Pulmonary artery endothelial cell (primary cell): ENCODE measurements at places on chromosomes 13 and 19.

GRCh38 chr13:111943229-111943795 is 123.6 kb upstream of the SOX1 start:
- no peak for DNase-seq

DNA sequence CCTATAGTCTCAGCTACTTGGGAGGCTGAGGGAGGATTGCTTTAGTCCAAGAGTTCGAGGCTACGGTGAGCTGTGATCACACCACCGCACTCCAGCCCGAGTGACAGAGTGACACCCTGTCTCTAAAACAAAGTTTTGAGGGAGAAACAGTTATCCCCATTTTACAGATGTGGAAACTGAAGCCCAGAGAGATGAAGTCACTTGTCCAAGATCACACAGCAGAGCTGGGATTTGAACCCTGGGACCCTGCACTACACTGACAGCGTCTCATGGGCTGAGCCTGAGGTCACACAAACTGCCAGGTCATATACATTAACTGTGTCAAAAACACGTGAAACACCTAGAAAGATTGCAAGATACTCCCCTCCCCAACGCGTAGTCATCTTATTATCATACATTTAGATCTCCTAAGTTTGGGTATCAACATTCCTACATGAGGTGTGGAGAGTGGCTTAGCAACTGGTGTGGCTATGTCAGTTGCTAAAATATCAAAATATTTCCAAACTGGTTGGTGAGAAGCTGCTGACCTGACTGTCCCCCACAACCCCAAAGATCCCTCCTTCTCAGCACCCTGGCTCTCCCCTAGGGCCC is 8.2 kb downstream of the FCGBP start:
- DNase-seq, result no peak

GRCh38 chr19:35320065-35320713 is 8.8 kb upstream of the CD22 start:
- DNase-seq, result no peak

- DNase-seq, result no peak
Observed at GRCh38 chr13:69654392-69654791, 453.2 kb upstream of the ATXN8OS start.

- no peak for DNase-seq
Observed at GRCh38 chr13:73943965-73944233, 190.3 kb downstream of the KLF12 start.

DNA sequence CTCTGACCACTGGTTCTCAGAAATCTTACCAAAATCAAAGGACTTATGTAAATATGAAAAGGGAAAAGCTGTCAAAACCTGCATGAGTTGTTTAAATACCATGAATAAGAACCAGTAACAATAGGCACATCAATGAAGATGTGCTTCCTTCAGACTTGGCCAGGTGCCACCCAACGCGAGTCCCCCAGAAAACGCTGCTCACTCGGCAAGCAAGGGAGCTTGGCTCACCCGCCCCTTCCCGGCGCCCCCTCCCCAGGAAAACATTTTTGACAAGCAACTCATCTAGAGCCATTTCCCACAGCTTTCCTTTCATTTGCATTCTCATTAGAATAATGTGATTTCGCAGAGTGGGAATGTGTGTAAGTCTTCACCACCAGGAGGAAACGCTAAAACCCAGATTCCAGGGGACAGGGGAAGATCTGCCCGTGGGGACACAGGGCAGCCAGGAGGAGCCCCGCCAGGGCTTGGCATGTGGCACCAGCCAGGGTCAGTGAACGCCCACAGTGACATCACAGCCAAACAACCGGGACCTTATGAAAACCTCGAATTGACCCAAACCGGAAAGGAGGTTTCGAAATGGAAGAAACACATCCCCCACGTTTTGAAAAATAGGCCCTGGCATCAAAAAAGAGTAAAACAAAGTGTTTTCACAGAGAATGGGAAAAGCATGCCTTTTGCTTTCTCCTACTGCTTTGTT is 366.2 kb upstream of the TSHZ3 start:
- DNase-seq, result no peak

DNA sequence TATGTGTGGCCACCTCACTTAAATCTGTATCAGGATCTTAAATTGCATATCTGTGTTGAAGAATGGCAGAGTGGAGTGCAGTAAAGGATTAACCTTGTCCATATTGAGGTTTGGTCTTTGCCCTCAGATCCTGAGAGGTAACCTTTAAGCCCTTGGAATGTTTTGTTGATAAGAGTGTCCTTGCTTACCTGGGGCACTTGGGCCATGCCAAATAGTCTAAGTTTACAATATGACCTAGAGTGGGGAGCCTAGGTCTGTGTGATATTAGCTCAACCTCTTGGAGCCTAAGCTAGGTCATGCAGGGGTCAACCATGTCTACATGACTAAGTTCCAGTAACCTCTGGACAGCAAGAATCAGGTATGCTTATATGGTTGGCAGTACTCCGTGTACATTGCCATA is 792.5 kb downstream of the DIAPH3 start:
- DNase-seq, result no peak

- no peak for DNase-seq
Observed at GRCh38 chr13:58682616-58683015, 1051.1 kb downstream of the PCDH17 start.

- DNase-seq, result no peak
Observed at GRCh38 chr13:23724196-23724970, 154.2 kb downstream of the TNFRSF19 start.

DNA sequence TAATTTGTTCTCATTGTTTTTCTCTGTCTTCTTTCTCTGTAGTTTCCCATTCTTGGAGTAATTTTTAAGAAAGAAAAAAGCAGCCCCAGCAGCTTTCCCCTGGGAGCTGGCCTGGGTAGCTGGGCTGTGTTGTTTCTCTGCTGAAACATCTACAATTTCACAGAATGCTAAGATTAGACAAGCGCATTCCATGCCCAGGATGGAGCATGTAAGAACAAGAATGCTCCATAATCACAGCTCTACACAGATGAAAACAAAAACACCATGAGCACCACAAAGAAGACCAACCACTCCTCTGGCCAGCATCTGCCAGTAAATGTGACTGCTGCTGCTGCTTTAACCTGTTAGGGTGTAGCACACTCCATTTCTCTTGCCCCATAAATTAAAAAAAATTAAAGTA is 239.2 kb upstream of the SLITRK1 start:
- no peak for DNase-seq

- no peak for DNase-seq
Observed at GRCh38 chr19:27709496-27709895, 1503.5 kb downstream of the UQCRFS1 start.

DNA sequence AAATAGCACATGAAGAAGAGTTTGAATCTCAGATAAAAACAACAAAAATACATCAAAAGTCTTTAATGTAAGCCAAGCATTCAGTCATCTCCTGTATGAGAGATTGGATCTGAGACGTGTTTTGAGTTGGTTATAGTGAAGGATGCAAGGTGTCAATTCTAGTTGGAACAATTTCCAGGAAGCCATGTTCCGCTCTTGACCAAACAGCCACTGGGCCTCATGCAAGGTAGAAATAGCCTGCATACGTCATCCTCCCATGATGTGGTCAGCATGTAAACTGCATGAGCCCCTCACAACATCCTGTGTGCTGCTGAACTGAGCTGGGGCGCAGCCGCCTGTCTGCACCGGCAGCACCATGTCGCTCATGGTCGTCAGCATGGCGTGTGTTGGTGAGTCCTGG is at the start of gene KIR3DL3:
TSS of gene KIR3DL3 (plus strand) at position 301 of the 400 bp plus-strand sequence. CDS start at position 356, 55 bp downstream.
- no peak for DNase-seq

GRCh38 chr19:16244091-16244490 is 46.4 kb downstream of the AP1M1 start:
- no peak for DNase-seq

- DNase-seq, result no peak
Observed at GRCh38 chr13:75415694-75416093, 66.3 kb downstream of the TBC1D4 start.
